Peyer's patch (tissue), 4 donors: ENCODE measurements at places on chromosomes 6 and 20. TPM values are rescaled to one million over a fixed set of nuclear protein-coding genes. Genes with fewer than 3 reads are reported as not detected.

The RIMS4 gene
- not detected for total RNA-seq

- H3K27me3 ChIP-seq: no peaks in the 10 kb centered on the region
- H3K27ac ChIP-seq: no peak overlapping the region
- no peak for DNase-seq
- H3K36me3 ChIP-seq: no peaks in the 10 kb centered on the region
- H3K4me3 ChIP-seq: no peak overlapping the region
- H3K4me1 ChIP-seq: no peaks in the 10 kb centered on the region
Observed at GRCh38 chr6:98827295-98828159, 6.8 kb upstream of the POU3F2 start.

- no peak for DNase-seq
- no peaks in the 10 kb centered on the region for H3K4me1 ChIP-seq
- no peaks in the 10 kb centered on the region for H3K27me3 ChIP-seq
- no peak overlapping the region for H3K27ac ChIP-seq
- H3K36me3 ChIP-seq: no peaks in the 10 kb centered on the region
Observed at GRCh38 chr6:152146385-152146784, 338.9 kb downstream of the ESR1 start.

DNA sequence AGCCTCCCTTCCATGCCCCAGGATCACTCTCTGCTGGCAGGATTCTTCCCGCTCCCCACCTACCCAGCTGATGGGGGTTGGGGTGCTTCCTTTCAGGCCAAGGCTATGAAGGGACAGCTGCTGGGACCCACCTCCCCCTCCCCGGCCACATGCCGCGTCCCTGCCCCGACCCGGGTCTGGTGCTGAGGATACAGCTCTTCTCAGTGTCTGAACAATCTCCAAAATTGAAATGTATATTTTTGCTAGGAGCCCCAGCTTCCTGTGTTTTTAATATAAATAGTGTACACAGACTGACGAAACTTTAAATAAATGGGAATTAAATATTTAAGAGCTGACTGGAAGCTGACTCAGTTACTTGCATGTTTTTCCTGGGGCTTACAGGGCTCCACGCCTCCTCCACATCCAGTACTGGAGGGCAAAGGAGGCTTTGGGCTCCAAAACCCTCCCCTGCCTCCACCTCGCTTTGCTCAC, 24.3 kb upstream of the FANCE start:
- no peak overlapping the region for H3K27ac ChIP-seq
- H3K27me3 ChIP-seq: no peaks in the 10 kb centered on the region
- peaks cover 10% of the 10 kb centered on the region for H3K4me1 ChIP-seq
- no peaks in the 10 kb centered on the region for H3K36me3 ChIP-seq
- no peak for DNase-seq

DNA sequence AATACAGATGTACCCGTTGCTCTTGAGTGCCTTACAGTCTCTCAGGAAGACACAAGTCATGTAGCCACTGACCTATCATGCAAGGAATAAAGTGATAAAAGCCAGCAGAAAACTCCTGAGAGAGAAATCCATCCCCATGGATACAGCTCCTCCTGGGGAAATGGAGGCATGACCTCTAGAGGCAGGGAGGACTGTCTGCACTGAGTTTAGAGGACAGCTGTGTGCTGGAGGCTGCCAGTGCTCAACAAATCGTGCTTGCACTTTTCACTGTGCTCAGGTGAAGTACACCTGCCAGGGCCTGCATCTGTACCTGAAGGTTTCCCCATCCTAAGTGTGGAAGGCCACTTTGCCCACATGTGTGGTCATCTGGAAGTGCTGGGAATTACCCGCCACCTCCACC, 12.1 kb downstream of the CD93 start:
- H3K36me3 ChIP-seq: no peaks in the 10 kb centered on the region
- H3K27me3 ChIP-seq: no peaks in the 10 kb centered on the region
- H3K4me1 ChIP-seq: no peaks in the 10 kb centered on the region
- H3K4me3 ChIP-seq: no peak overlapping the region

DNA sequence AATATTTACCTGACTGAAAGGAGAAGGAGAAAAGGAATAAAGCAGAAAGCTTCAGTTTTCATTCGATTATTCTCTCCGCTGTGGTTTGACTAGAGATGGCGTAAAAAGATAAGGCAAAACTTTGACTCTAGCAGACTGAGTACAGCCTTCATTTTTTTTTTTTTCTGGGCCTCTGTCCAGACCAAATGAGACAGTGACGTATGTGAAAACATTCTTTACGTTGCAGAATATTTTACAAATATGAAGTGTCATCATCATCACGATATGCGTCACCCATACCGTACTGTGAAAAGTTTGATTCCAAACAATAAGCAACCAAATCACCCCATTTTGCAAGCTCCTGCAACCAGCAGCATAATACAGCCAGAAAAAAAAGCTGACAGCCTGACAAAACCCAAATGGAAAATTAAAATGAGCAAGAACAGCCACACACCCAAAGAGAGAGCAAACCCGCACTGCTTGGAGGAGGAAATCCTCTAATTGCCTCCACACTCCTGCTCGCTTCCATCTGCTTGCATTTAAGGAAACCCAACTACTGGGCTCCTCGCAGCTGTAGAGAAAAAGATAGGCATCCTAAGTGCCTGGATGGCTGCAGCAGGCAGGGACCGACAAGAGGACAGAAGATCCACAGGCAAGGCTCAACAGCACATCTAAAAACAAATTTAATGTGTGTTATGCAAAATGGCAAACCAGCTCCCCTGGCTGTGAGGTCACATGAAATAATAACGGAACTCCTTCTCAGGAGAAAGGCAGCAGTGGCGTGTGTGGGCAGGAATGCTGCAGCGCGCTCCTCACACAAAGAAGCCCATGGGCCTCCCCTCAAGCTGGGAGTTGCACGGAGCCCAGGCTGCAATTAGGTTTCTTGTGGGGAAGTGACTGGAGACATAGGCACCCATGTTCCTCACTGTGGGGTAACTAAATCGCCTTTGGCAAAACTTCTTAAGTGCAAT, 113.1 kb downstream of the FYN start:
- H3K4me1 ChIP-seq: peaks cover 18% of the 10 kb centered on the region
- no peaks in the 10 kb centered on the region for H3K27me3 ChIP-seq
- H3K27ac ChIP-seq: peak overlapping the region; percentile 76
- no peak for DNase-seq

The HCRTR2 gene
- total RNA-seq: not detected

GRCh38 chr6:134340179-134340975, 22.5 kb upstream of the SGK1 start:
- no peak for DNase-seq
- no peak overlapping the region for H3K27ac ChIP-seq
- no peaks in the 10 kb centered on the region for H3K36me3 ChIP-seq

The KCNK16 gene
- total RNA-seq: not detected
